ENCODE measurements at places on chromosomes 2 and 18.

DNA sequence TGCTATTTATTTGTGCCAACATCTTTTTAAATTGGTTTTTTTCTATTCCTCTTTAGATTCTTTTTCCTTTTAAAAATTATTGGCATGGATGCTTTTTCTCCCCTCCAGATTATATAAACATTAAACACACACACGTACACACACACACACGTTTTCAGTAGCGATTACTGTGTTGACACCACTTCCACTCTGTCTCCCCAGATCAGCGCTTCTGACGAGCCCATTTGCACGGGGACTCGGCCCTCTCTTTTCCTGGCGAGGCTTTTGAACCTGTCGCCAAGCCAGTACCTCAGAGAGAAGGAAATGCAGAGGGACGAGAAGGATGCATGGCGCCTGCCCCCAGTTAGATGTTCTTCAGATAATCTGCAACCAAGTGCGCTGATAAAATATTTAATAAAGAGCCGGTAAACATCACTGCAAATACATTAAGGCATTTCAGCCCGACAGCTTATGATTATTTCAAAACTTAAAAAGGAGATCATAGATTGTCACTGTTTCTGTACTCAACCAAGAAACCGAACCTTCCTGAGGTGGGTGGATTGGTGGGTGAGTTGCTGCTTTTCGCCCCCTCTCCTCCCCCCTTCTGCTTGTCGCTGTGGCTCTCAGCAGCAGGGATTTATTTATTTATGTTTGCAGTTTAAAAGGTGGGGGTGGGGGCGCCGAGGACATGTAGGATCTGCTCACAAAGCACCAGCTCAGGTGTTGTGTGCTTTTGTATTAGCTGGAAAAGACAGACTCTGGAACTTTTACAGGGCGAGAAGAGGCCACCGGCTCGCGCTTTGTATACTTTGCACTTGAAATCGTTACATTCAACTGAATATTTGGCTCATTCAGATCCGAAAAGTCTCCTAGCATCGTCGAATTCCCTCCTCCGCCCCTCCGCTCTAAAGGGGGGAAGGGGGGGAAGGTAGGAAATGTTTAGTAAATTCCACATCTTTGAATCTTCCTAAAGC is 787 bp upstream of the TBR1 start:
- no peak for DNase-seq

- DNase-seq = peak; percentile 44
These were observed 1920.1 kb upstream of the CELF4 start for GRCh38 chr18:39485696-39486095.

GRCh38 chr18:8989855-8990254 is 112.6 kb upstream of the NDUFV2 start:
- DNase-seq = no peak

DNA sequence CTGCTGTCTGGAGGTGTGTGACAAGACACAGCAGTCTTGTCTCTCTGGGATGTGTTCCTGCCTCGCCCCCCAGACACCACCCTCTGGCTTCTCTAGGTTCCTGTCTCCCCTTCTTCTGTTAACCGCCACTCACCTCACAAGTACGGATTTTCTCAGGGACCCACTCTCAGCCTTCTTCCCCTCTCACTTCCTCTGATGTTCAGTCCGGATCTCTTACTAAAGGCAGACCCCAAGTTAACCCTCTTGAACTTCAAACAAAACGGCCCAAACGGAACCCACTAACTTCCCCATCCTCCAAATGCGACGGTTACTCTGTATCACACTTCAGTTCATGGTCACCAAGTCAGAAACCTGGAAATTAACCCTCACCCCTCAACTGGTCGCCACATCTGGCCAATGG is 32.0 kb downstream of the B4GALT6 start:
- no peak for DNase-seq

DNA sequence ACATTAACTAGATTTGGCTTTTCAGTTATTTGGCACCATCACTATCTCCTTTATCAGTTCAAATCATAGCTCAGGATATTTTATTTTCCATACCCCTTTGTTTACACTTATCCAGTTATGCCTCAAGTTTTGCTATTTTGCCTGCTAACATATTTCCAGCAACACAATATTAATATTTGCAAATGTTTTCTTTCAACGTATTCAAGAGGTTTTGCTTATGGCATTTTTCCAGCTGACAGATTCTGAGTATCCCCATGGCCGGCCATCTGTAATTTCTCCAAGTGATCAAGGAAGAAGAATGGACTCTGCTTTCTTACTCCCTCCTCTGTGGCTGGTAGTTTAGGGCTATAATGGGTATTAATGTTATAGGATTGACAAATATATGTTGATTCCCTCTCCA is 49.4 kb downstream of the RND3 start:
- DNase-seq = no peak

DNA sequence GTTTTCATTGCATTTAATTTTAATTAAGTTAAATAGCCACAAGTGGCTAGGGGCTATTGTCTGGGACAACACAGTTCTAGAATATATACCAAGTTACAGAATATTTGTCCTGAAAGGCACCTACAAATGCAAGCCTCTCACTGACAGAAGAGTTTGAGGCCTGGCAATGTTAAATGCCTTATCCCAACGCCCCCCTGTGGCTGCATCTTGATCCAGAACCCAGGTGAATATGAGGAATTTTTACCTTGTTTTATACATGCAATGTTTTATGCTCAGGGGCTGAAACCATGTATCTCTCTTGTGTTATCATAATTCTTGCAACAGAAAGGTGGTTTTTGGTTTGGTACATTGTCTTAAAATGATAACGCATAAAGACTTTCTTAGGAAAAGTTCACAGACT is 71.8 kb upstream of the SEC11C start:
- no peak for DNase-seq
